ENCODE measurements at places on chromosomes 12 and 14.
A peak's percentile ranks its signal among the peaks of the same experiment; 100 is the strongest.

- no peak for DNase-seq
These were observed 158.7 kb upstream of the LRIG3 start for GRCh38 chr12:59079002-59079401.

DNA sequence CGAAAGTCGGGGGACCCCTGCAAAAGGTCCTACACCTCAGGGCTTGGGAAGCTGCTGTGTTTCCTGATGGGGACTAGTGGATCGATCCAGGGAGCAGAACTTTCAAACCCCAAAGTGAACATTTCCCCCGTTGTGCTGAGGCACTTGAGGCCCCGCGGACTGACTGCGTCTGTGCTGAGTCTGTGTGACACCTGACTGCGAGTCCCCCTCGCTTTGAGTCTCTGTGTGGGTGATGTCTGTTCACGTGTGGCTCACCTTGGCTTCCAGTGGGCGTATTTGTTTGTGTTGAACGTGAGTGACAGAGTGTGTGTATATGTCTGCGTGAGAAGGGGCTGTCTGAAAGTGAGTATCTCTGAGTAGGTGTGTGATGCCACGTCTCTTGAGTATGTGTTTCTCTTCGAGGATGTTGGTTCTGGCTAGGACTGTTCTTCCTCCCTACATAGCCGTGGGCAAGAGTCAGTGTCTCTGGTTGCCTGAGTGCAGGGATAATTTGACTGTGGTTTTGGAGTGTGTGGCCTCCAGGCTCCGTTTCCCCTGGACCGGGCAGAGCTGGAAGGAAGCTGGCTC, 1.3 kb downstream of the TEAD4 start:
- peak; percentile 56 for DNase-seq

GRCh38 chr14:79318371-79318770, 892.9 kb downstream of the DIO2 start:
- no peak for DNase-seq

GRCh38 chr12:114399664-114400211, 6.2 kb downstream of the TBX5 start:
- DNase-seq: no peak

GRCh38 chr14:70567791-70568190, 32.7 kb downstream of the MED6 start:
- DNase-seq: peak; percentile 34

- no peak for DNase-seq
These were observed 19.9 kb upstream of the COCH start for GRCh38 chr14:30854492-30854891.

DNA sequence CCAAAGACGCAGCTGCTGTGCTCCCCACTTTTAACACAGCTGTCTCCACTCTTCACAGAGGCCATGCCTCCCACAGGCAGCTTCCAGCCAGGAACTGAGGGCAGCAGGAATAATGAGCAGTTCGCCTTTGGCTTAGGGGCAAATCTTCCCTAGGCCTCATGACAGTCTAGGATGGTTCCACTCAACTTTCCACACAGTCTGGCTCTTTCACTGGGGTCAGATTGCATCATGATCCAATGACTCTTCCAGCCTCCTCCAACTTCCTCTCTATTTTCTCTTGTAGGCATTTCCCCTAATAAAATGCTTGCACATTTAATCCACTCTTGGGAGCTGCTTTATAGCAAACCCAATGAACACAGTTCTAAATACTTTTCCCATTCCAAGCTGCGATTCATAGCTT, 271.6 kb upstream of the ATP2B1 start:
- DNase-seq: no peak

DNA sequence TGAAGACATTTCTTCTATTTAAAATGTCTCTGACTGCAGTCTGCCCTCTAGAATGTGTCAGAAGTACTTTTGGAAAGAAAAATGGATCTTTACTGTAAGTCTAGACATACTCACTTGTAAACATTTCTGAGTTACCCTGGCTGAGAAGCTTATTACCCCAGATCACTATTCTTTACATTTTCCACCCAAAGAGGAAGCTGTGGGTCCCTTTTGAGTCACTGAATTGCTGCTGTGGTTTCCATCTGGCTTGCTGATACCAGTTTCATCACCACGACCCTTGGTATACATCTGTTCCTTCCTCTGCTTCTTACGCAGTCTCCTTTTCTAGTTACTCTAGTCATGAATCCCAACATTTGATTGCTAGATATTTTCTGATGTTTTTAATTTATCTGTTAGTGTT, 20.2 kb upstream of the CLEC4D start:
- DNase-seq: no peak

GRCh38 chr12:113070117-113070906, 13.8 kb downstream of the DTX1 start:
- no peak for DNase-seq

All from astrocyte of the hippocampus (primary cell).